Forelimb muscle (tissue), 1 donor: ENCODE measurements at places on chromosomes 2 and 18.

DNA sequence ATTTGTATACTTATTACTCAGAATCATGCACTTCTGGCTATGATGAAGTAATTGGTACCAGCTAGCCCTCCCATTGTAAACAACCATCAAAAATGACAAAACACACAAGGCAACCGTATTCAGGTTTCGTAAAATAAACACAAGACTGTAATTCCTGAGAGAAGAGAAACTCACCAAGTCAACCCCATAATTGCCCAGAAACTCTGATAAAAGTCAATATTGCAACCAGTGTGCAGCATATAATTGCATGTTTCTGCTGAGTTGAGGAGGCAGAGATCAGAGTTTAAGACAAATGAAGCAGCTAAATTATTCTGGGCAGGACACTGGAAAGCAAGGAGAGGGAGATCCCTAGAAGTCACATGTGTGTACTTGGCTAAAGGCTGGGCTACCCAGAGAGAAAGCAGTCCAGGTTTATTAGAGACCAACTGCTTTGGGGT lies 90.3 kb downstream of the ROCK2 start:
- DNase-seq = no peak

DNA sequence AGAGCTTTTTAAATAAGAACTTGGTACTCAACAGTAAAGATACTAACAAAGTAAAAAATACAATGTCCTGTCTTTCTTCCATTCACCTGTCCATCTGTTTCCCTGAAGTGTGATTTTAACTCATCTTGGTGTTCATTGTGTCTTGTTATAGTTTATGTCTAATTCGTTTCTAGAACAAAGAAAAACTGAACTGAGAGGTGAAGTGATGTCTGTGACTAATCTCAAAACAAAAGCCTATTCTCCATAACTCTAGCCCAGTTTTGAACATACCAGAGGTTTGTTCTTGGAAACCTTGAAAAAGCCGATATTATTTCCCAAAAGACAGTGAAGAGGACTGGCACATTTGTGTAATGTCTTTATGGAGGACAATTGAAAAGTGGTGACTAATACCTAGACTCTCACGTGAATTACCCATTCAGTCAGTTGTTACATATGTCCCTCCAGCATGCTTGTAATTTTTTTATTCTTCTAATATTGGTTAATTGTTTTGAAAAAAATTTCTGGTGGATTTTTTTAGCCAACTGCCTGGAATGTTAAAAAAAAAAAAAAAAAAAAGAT lies 725.8 kb downstream of the SATB2 start:
- DNase-seq = no peak

DNA sequence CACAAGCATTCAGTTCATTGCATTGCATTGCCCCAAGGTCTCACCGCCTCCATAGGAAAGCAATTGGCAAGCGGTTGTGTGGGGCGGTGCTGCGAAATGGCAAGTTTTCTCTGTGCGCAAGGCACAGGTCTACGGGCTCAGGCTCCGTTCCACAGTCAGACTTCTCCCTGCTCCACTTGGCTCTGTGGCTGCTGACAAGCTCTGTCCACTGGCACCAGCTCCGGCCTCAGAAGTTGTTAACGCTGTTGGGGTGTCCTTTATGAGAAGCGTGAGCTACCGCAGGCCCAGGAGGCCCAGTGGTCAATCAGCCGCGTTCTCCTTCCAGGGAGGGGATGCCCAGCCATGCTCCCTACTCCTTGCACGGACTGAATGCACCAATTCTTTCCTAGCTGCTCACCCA lies 87.0 kb upstream of the GATA6 start:
- no peak for DNase-seq

GRCh38 chr18:47737198-47737830 lies 193.1 kb downstream of the SMAD2 start:
- DNase-seq = no peak

DNA sequence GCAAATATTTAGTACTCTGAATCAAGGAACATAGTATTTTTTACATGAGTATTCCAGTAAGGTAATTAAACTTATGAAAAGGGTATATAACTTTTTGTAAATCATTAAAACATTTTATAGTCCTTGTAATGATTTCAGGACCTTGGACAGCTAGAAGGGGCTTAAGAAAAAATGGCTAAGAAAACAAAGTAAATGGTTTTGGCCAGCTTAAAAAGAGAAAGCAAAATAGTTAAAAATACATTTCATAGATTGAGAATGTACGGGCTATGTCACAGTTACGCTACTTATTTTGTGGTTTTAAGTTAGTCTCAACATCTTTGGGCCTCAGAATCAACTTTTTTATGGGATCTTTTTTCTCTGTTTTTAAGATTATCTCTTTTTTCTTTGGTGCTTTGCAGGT lies 26.7 kb downstream of the POLI start:
- DNase-seq = no peak

GRCh38 chr2:213225866-213226265 lies 58.4 kb upstream of the SPAG16 start:
- no peak for DNase-seq

DNA sequence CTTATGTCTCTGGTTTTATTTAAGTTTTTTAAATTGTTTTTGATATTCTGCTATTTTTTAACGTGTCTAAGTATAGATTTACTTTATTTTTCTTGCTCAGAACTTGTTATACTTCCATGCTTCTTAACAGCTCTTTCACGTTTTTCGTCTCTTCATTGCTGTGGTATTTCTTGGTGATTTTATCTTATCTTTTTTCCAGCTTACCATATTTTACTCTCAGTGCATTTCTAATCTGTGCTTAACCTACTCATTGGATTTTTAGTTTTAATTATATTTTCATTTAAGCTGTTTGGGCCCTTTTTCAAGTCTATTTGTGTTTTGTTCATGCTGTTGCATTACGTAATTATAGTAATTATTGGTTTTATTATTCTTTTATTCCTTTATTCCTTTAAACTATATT lies 11.1 kb downstream of the SLC9A2 start:
- no peak for DNase-seq

DNA sequence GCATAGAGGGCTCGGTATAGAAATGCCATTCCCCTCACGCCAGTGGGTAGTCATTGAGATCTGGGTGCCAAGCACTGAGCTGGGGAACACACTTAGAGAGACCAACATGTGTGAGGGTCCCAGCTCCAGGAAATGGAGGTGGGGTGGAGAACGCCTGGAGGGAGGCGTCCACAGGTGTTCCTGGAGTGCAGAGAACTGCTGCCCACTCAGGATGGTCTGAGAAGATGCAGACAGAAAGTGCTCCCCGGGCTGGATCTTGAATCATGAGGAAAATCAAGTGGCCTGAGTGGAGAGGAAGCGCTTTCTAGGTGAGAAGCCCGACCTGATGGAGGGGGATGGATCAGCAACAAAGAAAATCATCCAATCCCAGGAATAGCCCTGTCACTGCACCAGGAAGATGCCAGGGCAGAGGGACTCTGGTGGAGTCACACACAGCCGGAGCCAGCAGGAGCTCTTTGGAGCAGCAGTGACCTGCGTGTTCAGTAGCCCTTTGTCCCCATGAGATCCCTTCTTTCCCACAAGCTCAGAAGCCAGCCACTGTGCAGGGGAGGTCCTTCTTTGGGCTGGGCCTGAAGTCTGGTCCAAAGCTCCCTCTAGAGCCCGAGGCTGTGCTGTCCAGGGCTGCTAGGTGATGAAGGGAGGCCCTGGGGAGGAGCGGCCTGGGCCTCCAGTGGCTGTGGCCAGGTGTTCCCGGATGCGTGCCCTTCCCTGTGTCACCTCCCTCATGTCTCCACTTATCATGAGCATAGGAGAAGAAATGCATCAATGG lies 112.3 kb downstream of the RNF144A start:
- DNase-seq = no peak

- DNase-seq = peak; percentile 36
Measured at GRCh38 chr2:67281101-67281500, 116.0 kb upstream of the ETAA1 start.

DNA sequence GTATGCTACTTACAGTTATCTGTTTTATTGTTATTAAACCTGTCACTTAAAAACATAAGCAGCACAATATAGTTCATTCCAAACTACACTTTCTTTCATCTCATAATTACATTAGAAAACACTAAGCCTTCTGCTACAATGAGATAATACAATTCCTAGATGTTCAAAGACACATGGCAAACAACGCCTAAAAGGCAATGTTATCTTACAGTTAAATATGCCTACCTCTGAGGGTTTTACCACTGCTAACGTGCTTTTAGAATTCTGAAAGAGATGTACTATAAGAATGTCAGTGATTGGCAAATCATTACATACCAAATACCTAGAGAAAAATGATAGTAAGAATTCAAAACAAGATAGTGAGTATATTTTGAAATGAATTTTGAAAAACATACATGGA lies 46.8 kb upstream of the SPOPL start:
- DNase-seq = no peak

- DNase-seq = no peak
Measured at GRCh38 chr2:196171946-196172345, 568 bp upstream of the STK17B start.

DNA sequence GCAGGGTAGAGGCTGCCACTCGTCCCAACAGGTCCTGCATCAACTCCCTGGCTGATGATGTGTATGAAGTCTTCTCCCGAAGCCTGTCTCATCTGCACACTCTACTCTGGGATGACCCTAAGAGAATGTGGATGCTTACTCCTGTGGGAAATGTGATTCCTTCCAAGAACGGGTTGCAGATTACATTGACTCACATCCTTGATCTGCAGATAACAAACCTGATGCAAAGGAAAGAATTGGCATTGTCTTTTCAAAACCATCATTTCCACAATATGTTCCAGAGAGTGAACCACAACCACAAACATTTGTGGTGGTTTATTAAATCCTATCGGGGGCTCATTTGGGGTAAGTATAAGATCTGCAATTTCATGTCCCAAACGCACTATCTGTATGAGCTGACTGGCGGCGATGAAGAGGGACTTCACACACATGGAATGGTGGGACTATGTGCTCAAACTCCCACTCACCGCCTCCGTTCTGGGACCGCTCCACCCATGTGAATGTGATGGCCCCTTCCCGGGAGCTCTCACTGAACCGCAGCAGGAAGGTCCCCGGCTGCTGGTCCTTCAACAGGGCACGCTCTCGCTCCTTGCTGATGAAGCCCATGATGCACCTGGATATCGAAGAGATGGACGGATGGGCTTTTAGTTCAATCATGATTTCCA lies 35.5 kb downstream of the STAT1 start:
- DNase-seq = no peak

GRCh38 chr2:128386066-128386465 lies 67.4 kb upstream of the HS6ST1 start:
- no peak for DNase-seq

- DNase-seq = no peak
Measured at GRCh38 chr2:144533221-144533620, 13.3 kb upstream of the ZEB2 start.

GRCh38 chr2:75289771-75290170 lies 90.5 kb upstream of the TACR1 start:
- no peak for DNase-seq

DNA sequence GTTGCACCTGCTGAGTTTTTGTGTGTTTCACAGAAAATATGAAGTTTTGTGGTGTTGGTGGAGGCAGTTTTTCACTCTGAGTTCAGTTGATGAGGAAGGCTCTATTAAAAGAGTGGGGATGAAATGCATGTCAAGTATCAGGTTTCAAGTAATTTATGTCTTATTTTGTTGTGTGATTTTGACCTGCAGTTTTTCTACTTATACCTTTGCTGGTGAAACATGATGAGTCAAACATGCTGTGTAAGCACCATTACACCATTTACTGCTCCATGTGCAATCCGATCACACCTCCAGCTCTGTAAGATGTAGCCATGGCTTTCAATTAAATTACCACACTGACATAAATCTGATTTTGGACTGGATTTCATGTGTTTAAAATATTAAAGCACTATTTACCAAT lies 174.5 kb upstream of the ZEB2 start:
- no peak for DNase-seq

DNA sequence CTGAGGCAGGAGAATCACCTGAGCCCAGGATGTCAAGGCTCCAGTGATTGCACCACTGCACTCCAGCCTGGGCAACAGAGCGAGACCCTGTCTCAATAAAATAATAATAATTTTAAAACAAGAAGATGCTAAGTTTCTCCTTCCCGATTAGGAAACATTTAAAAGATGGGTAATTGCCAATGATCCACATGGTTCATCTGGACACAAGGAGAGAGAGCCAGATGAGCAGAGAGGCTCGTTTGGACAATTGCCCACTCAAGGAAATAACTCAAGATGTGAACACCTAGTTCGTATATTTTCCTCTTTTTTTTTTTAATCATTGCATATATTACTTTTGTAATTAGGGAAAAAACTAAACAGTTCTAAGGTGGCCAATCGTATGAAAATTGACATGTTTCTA lies 3.6 kb upstream of the ACTG2 start:
- DNase-seq = no peak

- DNase-seq = no peak
Measured at GRCh38 chr2:43223521-43224001, 2.8 kb downstream of the ZFP36L2 start.

- no peak for DNase-seq
Measured at GRCh38 chr2:64770137-64770780, 116.5 kb upstream of the SERTAD2 start.

DNA sequence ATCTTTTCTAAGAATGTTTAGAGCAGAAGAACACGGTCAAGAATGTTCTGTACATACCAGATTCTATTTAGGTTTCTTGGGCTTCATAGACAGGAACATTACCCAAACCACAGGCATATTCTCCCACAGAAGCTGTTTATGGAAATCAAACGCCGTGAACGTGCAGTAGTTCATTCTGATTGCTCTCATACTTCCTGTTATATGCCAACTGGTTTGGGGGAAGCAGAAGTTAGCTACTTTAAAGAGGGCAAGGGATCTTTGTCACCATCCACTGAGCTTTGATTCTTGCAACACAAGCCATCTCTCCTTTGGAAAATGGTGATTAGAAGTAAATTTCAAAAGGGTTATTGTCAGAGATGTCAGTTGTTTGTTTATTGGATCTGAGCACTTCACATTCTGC lies 182.2 kb upstream of the NRP2 start:
- DNase-seq = no peak

DNA sequence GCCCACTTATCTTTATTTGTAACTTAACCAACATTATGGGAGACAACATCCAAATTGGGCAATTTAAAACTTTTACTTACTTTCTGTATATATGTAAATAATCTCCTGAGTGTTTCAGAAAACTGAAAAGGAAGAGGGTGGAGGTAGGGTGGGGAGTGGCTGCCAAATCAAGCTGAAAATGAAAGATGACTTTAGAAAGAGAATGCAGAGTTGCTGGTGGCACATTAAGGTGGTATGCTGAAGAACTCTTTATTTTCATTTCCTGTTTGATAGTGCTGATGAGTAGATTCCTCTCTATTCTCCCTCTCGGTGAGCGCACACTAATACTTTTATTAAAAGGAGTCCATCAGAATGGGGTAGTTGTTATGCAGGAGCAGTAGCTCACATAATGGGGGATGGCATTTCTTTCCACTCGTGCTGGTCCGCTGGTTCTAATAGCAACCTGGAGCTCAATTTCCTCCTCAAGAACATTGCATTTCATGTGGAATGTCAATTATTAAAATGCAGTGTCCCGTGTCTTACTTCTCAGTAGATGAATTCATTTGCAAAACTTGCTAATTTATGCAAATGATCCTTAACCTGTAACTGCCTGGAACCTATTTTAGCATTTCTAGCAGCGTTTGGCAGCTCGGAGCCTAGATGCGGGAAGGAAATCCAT lies 466.9 kb upstream of the HNRNPA3 start:
- DNase-seq = no peak

GRCh38 chr18:28256166-28256565 lies 79.2 kb upstream of the CDH2 start:
- no peak for DNase-seq

- no peak for DNase-seq
Measured at GRCh38 chr2:201871471-201871870, 65.1 kb downstream of the CDK15 start.
